ENCODE measurements at places on chromosomes 4 and X. TPM values are rescaled to one million over a fixed set of nuclear protein-coding genes. Genes with fewer than 3 reads are reported as not detected.

TLR1 gene
- total RNA-seq: 0.23 TPM

RPS6KA6 gene
- 7.4 TPM for total RNA-seq

CSAG2 gene
- not detected for total RNA-seq

AFM gene
- total RNA-seq: 0.64 TPM

NUDT10 gene
- total RNA-seq: 4.1 TPM

DNA sequence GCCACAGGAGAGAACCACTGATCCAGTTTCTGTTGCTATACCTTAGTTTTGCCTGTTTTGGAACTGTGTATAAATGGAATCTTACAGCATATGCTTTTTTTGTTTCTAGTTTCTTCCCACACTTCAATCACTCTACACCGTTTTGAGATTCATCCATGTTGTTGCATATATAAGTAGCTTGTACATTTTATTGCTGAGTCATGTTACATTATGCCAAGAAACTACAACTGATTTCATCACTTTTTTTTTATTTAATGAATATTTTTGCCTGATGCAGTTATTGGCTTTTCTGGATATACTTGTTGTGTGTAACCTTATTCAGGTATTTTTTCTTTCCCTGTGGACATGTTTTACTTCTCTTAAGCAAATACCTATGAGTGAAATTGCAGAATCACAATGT, 1135.9 kb downstream of the RAPGEF2 start:
- no peaks in the 10 kb centered on the region for H3K36me3 ChIP-seq
- no peaks in the 10 kb centered on the region for H3K4me1 ChIP-seq
- no peak overlapping the region for H3K4me3 ChIP-seq

DNA sequence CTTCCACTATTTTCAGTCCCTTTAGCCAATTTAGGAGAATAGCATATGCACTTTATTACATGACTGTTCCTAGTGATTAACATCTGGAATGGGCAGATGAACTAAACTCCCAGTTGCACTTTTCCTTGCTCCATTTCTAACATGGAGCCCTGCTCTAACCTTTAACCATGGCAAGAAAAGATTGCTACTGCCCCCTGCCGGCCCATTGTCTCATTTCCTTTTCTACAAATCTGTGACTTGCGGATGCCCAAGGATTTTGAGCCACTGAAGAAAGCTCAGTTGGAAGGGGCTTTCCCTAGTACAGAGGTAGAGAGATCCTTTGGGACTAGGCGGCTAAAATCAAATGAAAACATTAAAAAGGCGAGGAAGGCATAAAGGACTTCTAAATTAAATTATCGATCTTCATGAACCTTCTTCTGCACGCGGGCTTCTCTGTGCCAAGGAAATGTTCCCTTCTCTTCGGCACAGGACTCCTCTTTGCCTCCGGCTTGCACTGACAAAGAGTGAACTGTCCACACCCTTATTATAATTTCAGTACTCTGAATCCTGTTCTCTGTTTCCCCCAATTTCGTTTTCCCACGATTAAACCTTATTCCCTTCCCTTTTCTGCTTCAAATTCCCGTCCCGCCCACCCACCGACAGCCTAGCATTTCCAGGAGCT, 577 bp upstream of the GLRA2 start:
- peak; percentile 77 for DNase-seq
- no peaks in the 10 kb centered on the region for H3K4me1 ChIP-seq
- peak overlapping the region; percentile 80 for H3K4me3 ChIP-seq
- no peaks in the 10 kb centered on the region for H3K36me3 ChIP-seq
- no peak overlapping the region for H3K27ac ChIP-seq
- no peaks in the 10 kb centered on the region for H3K27me3 ChIP-seq

DNA sequence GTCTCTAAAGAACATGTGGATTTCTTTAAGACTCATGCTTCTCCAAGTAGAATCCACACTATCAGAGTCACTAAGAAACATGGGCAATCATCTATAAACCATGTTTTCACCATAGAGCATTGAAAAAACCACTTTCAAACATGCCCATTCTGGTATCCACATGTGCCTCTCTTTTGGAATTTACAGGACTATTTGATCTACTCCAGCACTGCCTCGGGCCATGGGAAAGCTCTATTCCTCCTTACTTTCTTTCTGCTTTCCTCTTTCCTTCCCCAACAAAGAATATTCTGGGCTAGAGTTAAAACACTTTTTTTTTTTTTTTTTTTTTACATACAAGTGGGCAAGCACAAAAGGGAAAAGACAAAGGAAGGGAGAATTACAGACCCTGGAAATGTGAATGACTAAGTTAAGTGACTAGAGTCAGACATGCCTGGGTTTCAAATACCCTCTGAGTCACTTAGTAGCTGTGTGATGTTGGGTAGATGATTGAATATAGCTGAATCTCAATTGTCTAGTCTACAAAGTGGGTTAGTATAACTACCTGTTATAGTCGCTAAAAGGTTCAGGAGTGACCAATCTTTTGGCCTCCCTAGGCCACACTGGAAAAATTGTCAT, 847.7 kb upstream of the INTU start:
- H3K27me3 ChIP-seq: no peaks in the 10 kb centered on the region
- H3K27ac ChIP-seq: no peak overlapping the region
- H3K36me3 ChIP-seq: no peaks in the 10 kb centered on the region
- H3K4me3 ChIP-seq: no peak overlapping the region
- DNase-seq: no peak
- no peaks in the 10 kb centered on the region for H3K4me1 ChIP-seq

DNA sequence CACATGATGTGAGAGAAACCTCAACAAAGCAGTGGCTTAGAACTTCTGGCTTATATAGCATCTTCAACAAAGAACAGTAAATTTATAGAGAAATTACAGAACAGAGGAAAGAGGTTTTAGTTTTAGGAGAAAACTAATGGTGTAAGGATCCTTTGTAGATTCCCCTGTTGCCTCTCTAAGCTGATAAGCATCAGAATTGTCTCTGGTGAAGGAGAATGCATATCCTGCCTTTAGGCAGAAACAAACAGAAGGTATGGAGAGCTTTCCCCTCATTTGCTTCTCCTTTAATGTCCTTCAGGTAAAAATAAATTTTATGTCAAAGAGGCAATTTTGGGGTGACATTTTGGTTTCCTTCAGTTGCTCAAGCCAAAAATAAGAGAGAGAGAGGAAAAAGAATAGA, 625.9 kb downstream of the CCSER1 start:
- no peak overlapping the region for H3K4me3 ChIP-seq
- no peak overlapping the region for H3K27ac ChIP-seq
- no peak for DNase-seq
- H3K36me3 ChIP-seq: no peaks in the 10 kb centered on the region
- peaks cover 12% of the 10 kb centered on the region for H3K4me1 ChIP-seq

DNA sequence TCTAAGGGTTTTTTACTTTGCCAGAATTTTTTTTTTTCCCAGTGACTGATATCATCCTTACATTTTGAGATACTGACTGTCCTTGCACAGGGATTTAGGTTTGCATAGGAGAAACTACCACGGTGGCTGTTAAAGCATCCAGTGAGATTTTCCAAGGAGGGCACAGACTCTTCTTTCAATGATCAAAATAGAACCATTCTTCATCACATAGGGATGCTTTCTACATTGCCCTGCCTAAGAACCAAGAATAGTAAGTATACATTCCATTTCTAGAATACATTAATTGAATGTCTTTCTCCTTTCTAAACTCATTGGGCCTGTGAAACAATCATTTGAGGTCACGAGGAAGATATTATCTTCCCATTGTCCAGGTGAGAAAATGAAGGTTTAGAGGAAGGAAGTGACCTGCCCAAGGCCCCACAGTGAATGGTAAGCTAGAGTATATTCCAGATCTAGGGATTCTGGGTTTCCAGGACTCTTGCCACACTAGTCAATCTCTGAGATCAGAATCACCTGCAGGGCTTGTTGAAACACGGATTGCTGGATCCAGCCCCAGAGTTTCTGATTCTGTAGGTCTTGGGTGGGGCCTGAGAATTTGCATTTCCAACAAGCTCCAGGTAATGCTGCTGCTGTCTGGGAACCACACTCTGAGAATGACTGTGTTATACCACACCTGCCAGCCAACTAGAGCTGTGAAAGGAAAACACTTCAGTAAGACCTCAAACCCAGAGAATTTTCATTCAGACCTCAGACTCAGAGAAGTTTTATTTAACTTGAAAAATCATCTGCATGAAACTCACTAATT, 17.7 kb upstream of the TMEM154 start:
- no peaks in the 10 kb centered on the region for H3K36me3 ChIP-seq
- no peak overlapping the region for H3K4me3 ChIP-seq
- no peaks in the 10 kb centered on the region for H3K4me1 ChIP-seq
- no peaks in the 10 kb centered on the region for H3K27me3 ChIP-seq
- no peak for DNase-seq

- peaks cover 9% of the 10 kb centered on the region for H3K27me3 ChIP-seq
- DNase-seq: no peak
- H3K27ac ChIP-seq: no peak overlapping the region
- H3K4me1 ChIP-seq: peaks cover 4% of the 10 kb centered on the region
- H3K36me3 ChIP-seq: peaks cover 28% of the 10 kb centered on the region
These were observed 13.9 kb downstream of the TNIP2 start for GRCh38 chr4:2742081-2742822.

- no peaks in the 10 kb centered on the region for H3K36me3 ChIP-seq
- no peak for DNase-seq
- H3K4me3 ChIP-seq: no peak overlapping the region
- H3K27me3 ChIP-seq: no peaks in the 10 kb centered on the region
- peaks cover 7% of the 10 kb centered on the region for H3K4me1 ChIP-seq
These were observed 56.4 kb downstream of the PGRMC1 start for GRCh38 chrX:119292445-119292844.

DNA sequence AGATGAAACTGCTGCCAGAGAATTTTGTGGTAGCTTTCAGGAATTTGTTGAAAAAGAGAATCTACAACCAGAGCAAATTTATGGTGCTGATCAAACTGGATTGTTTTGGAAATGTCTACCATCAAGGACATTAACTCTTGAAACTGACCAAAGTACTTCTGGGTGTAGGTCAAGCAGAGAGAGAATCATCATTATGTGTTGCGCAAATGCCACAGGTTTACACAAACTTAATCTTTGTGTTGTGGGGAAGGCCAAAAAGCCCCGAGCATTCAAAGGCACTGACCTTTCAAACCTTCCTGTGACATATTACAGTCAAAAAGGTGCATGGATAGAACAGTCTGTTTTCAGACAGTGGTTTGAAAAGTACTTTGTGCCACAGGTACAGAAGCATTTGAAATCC, 2.1 kb downstream of the TIGD2 start:
- no peak overlapping the region for H3K4me3 ChIP-seq
- H3K4me1 ChIP-seq: peaks cover 25% of the 10 kb centered on the region
- H3K36me3 ChIP-seq: peaks cover 10% of the 10 kb centered on the region
- no peak for DNase-seq

DNA sequence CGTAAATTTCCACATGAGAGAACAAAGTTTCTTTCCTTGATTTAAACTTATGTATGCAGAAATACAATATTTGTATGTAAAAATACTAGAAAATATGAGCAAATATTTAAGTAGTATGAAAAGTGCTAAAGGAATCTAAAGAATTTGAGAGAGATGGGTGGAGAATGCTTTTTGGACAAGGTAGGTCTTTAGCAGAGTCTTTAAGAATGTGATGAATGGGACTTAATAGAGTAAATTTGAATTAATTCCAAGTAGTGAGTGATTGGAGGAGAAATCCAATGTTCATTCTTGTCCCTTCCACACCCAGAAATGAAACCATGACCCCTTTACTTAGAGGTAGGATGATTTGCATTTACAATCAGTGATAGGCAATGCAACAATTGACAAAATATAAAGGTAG, 570.9 kb upstream of the ZFP42 start:
- no peak for DNase-seq
- no peaks in the 10 kb centered on the region for H3K4me1 ChIP-seq
- H3K27me3 ChIP-seq: peaks cover 2% of the 10 kb centered on the region
- H3K36me3 ChIP-seq: peaks cover under 1% of the 10 kb centered on the region
- H3K27ac ChIP-seq: no peak overlapping the region

- no peak for DNase-seq
- no peak overlapping the region for H3K27ac ChIP-seq
- H3K4me1 ChIP-seq: peaks cover 11% of the 10 kb centered on the region
- H3K36me3 ChIP-seq: no peaks in the 10 kb centered on the region
- H3K27me3 ChIP-seq: peaks cover 17% of the 10 kb centered on the region
- no peak overlapping the region for H3K4me3 ChIP-seq
These were observed 3.4 kb upstream of the SCD5 start for GRCh38 chr4:82801910-82802521.

GRCh38 chr4:78776729-78777575, 802 bp downstream of the BMP2K start:
- H3K36me3 ChIP-seq: peaks cover 12% of the 10 kb centered on the region
- peak overlapping the region; percentile 90 for H3K27ac ChIP-seq
- H3K27me3 ChIP-seq: peaks cover 16% of the 10 kb centered on the region
- peak; percentile 15 for DNase-seq
- peaks cover 18% of the 10 kb centered on the region for H3K4me1 ChIP-seq
- no peak overlapping the region for H3K4me3 ChIP-seq

- H3K4me3 ChIP-seq: no peak overlapping the region
- no peaks in the 10 kb centered on the region for H3K36me3 ChIP-seq
- peaks cover 1% of the 10 kb centered on the region for H3K27me3 ChIP-seq
- no peak overlapping the region for H3K27ac ChIP-seq
- peaks cover 11% of the 10 kb centered on the region for H3K4me1 ChIP-seq
- DNase-seq: no peak
These were observed 24.5 kb upstream of the SPP1 start for GRCh38 chr4:87950936-87951511.

- DNase-seq: no peak
- no peaks in the 10 kb centered on the region for H3K27me3 ChIP-seq
- no peak overlapping the region for H3K27ac ChIP-seq
- no peaks in the 10 kb centered on the region for H3K36me3 ChIP-seq
These were observed 241.8 kb downstream of the GRIA3 start for GRCh38 chrX:123425904-123426303.

DNA sequence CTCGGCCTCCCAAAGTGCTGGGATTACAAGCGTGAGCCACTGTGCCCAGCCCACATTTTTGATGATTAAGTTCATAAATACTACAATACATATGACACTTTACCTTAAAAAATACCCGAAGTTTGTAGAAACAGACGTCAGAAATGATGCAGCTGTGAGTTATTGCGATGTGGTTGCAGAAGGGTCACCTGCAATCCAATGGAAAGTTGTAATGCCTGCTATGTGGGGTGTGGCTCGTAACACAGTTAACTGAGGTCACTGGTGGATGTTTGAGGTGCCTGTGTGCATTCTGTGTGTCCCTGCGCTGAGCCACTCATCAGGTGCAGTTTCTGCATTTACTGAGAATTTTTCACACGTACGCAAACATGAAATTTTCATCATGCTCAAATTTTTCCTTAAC, 64.1 kb downstream of the ANXA5 start:
- no peaks in the 10 kb centered on the region for H3K36me3 ChIP-seq
- no peak for DNase-seq
- H3K4me3 ChIP-seq: no peak overlapping the region
- H3K4me1 ChIP-seq: peaks cover 9% of the 10 kb centered on the region
- H3K27me3 ChIP-seq: peaks cover 3% of the 10 kb centered on the region
- H3K27ac ChIP-seq: no peak overlapping the region

- peaks cover 25% of the 10 kb centered on the region for H3K36me3 ChIP-seq
- no peak overlapping the region for H3K4me3 ChIP-seq
These were observed 12.3 kb downstream of the MAGED1 start for GRCh38 chrX:51905711-51906110.
